ENCODE measurements at places on chromosomes 16 and 17.

GRCh38 chr16:54425681-54426552, 139.3 kb upstream of the IRX3 start:
- no peak for DNase-seq

GRCh38 chr16:64712026-64712425, 409.8 kb downstream of the CDH11 start:
- DNase-seq: no peak

GRCh38 chr17:62724398-62725146, 83.5 kb downstream of the MARCHF10 start:
- DNase-seq: no peak

- DNase-seq: no peak
These were observed 4.2 kb downstream of the RBFOX3 start for GRCh38 chr17:79606487-79607281.

DNA sequence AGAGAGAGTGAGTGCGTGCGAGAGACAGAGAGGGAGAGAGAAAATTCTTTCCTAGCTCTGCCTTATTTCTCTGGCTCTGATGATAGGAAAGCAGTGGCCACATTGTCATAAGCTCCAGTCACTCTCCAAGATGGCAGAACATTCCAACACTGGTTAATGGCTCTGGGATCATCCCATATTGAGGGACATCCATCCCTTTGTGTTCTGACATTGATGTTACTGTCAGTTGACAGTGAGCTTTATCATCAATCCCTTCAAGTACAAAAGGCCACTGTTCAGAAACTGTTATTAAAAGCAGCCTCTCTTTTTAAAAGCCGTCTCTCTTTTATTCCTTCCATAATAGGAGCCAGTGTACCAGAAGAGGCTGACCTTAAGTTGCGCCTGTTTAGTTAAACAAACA, 1084.9 kb upstream of the RBFOX1 start:
- no peak for DNase-seq

GRCh38 chr17:77177002-77177741, 36.4 kb downstream of the SEC14L1 start:
- no peak for DNase-seq

GRCh38 chr16:53726625-53727024, 22.7 kb downstream of the FTO start:
- DNase-seq: peak; percentile 17

- peak; percentile 5 for DNase-seq
These were observed 5.1 kb upstream of the PERCC1 start for GRCh38 chr16:1425616-1426370.

DNA sequence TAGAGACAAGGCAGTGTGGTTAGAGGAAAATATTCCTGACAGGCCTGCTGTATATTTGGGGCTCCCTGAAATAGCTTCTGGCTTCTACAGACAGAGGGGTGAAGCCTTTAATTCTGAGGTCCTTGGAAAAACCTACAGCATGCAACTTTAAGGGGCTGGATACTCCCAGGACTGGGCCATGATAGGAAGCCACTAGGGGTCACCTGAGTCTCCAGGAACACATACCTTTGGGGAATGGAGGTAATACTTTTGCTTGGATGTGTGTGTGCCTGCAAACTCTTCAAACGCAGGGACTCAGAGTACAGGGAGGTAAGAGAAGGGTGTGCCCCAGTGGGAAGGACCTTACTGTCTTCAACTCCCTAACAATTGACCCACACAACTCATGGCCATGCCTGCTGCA, 4.1 kb downstream of the ASIC2 start:
- peak; percentile 23 for DNase-seq

- DNase-seq: no peak
These were observed 49.0 kb downstream of the KANSL1 start for GRCh38 chr17:46144246-46144645.

GRCh38 chr17:13297183-13297582, 279.4 kb upstream of the ELAC2 start:
- no peak for DNase-seq

- no peak for DNase-seq
These were observed 104.9 kb downstream of the SYCE1L start for GRCh38 chr16:77304134-77304533.

Data from iPS-NIHi11 (cell line).